ENCODE measurements at places on chromosomes 4 and X.

GRCh38 chrX:24515447-24515846 lies 50.4 kb downstream of the PDK3 start:
- DNase-seq = no peak

- peak; percentile 38 for DNase-seq
Observed at GRCh38 chrX:130878350-130879341, 24.4 kb downstream of the ENOX2 start.

DNA sequence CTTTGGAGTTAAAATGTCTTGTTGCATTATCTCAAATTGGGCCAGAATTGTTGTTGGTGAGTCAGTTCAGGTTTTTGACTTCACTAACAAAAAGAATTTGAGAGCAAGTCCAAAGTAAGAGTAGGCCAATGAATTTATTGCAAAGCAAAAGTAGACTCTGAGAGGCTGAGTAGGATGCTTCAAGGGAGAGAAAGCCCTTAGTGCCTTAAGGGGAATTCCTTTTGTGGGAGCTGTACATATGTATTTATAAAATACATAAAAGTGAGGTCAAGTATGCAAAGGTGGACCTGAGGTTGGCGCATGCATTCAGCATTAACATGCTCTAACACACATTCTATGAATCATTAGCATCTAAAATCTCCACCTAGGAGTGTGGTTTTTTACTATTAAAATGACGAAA lies 565.4 kb downstream of the GRXCR1 start:
- no peak for DNase-seq

- DNase-seq = no peak
Observed at GRCh38 chr4:74474345-74475090, 29.6 kb downstream of the AREG start.

DNA sequence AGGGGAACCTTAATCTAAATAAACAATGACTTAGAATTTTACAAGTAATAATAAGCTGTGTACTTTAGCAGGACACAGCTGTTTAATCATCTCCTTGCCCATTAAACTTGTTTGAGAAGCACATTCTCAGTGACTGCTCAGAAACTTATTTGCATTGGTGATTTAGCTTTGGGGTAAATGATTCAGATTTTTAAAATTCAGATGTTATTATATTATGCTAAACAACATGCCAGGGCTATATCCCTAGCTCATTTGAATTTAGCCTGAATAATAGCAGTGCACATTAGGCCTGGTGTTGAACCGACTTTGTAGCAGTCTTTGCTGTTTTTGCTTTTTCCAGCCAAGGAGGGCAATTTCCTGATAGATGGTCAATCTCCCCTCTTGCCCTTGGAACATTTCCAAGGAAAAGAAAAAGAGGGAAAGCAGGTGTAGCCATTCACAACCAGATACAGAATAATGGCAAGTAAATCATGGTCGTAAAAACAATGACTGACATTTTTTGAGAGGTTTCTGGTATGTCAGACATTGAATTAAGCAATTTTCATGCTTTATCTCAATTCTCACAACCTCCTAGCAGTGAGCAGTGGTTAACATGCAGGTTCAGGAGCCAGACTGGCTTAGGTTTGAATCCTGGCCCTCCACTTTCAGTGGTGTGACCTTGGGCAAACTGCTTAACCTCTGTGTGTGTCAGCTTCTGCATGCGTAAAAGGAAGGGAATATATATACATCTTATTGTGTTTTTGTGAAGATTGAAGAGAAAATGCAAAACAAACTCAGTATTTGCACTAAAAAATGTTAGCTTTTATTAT lies 16.8 kb downstream of the ARHGEF38 start:
- DNase-seq = no peak

- DNase-seq = no peak
Observed at GRCh38 chr4:43564107-43564506, 671.6 kb downstream of the GRXCR1 start.

DNA sequence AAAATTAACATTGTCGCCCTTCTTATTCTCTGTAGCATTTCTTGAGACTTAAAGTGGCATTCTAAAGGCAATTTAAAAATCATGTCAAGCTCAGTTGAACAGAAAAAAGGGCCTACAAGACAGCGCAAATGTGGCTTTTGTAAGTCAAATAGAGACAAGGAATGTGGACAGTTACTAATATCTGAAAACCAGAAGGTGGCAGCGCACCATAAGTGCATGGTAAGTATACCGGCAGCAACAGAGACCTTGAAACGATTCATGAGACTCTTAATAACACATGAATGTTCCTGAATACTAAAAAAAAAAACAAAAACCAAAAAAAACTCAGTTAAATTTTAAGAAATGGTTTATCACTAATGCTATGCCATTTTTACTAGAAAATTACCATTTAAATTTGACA lies 82.4 kb upstream of the HPRT1 start:
- peak; percentile 13 for DNase-seq

DNA sequence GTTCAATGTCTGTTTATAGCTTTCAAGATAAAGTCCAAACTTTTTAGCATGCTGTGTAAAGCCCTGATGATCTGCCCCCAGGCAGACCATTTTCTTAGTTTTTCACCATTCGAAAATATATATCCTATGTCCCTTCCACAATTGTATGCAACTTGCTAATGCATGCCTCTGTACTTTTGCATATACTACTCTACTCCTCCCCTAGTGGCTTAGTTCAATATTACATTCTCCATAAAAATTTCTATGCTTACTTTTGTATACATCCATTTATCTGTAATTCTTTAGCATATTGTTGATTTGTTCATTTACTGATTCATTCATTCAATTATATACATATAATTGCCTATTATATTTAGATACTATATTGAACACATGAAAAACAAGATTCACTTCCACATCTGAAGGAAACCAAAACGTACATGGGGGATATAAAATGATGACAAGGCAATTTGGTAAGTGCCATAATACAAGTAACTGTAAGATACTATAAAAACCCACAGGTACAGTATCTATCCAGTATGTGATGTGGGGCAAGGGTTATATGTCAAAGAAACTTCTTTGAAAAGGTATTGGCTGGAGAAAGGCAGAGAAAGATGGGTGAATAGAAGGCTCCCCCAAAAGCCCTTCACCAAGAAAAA lies 902.5 kb downstream of the FAM133A start:
- no peak for DNase-seq

- no peak for DNase-seq
Observed at GRCh38 chrX:67545893-67546495, 2.2 kb downstream of the AR start.

- DNase-seq = no peak
Observed at GRCh38 chrX:9163214-9163709, 129.3 kb upstream of the FAM9B start.

GRCh38 chr4:109648266-109648996 lies 54.8 kb downstream of the CASP6 start:
- no peak for DNase-seq

DNA sequence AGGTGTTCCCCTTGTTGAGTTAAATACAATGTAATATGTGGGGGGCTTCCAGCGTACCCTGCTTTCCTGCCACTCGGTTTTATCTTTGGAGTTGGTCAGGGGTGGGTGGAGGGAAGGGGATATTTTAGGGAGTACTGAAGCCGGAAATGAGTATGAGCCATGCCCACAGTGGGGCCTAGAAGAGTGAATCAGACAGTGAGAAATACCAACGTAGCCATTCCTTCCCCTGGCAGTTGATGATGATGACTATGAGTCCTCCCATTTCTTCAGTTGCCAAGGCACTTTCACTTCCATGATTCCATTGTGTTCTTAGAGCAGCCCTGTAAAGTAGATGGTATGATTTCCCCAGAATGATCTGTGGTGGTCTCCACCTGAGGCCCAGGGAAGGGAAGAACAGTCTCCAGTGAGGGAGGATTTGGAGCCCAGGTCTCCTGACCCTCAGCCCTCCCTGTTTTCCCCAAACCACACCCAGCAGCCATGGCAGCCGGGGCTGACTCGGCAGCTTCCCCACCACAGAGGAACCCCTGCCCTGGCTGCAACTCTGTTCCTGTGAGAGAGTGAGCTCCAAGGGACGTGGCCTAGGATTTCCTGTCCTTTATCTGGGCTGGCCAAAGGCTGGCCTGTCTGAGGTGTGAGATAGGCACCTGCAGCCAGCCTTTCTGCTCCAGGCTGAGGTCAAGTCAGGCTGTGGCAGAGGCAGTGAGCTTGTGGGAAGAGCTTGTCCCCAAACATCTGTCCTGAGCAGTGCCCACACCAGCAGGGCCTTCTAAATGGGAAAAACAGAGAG lies 52.7 kb downstream of the STARD8 start:
- DNase-seq = peak; percentile 8

- peak; percentile 2 for DNase-seq
Observed at GRCh38 chr4:57037982-57038604, 59.4 kb downstream of the POLR2B start.

DNA sequence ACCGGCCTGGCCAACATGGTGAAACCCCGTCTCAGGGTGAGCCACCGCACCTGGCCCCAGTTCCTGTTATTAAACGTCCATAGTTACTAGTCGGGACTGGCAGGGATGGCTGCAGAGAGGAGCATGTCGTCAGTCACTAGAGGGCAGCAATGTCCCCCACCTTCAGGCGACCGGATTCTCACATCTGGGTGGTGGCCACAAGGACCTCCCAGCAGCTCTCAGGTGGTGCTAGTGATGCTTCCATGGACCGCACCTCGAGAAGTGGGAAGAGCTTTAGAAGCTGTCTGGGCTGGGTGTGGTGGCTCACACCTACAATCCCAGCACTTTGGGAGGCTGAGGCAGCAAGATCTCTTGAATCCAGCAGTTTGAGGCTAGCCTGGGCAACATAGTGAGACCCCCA lies 13.3 kb upstream of the IL3RA start:
- peak; percentile 56 for DNase-seq

DNA sequence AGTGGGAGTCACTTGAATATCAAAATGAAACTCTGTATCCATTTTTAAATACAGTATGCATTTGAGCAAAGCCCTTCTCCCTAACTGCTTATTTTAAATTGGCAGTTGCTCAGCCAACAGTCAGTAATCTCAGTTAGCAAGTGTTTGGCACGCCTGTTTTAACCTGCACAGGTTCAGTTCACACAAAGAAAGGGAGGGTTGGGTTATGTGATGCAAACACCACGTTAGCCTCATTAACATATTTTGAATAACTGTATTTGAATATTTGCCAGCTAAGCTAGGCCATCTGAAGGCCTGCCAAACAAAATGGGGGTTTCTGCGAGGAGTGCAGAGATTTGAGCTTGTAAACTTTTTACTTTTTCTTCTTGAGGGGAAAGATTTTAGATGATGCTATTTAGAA lies 19.8 kb downstream of the GAB1 start:
- DNase-seq = no peak

DNA sequence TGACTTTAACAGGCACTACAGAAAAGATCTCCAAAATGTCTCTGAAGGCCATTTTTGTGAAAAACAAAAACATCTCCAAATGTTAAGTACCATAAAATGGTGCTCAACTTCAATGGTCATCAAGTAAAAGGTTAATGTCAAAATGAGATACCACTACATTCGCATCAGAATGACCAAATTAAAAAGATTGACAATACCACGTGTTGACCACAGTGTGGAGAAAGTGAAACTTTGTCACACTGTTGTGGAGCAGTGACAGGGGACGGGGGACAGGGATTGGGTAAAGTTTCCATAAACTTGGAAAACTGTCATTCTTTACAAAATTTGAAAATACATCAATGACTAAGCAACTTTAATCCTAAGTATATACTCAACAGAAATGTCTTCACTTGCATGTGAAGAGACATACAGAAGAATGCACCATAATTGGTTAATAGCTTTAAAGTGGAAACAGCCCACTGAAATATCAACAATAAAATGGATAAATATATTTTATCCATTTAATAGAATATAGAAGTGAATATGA lies 19.1 kb upstream of the CISD2 start:
- DNase-seq = no peak

DNA sequence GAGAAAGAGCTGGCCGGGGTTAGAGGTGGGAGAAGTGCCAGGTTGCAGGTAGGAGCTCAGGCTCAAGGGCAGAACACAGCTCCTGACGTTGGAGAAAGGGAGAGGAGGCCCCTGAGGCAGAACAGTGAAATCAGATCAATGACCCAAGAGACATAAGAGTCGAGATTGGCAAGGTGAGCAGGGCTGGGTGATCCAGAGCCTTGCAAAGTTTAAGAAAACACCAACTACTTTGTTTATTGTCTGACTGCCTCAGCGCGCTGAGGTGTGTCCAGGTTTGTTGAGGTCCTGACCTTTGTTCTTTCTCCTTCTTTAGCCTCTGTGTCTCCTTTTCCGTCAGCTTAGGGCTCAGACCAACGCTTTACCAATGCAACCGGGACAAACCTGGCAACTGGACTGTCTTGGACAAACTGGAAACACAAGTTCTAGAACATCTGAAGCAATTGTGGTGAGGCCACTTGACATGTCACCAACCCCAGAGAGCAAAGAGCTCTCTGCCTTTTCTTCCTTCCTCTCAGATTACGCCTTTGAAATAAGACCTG lies 28.3 kb downstream of the CHRNA9 start:
- no peak for DNase-seq

DNA sequence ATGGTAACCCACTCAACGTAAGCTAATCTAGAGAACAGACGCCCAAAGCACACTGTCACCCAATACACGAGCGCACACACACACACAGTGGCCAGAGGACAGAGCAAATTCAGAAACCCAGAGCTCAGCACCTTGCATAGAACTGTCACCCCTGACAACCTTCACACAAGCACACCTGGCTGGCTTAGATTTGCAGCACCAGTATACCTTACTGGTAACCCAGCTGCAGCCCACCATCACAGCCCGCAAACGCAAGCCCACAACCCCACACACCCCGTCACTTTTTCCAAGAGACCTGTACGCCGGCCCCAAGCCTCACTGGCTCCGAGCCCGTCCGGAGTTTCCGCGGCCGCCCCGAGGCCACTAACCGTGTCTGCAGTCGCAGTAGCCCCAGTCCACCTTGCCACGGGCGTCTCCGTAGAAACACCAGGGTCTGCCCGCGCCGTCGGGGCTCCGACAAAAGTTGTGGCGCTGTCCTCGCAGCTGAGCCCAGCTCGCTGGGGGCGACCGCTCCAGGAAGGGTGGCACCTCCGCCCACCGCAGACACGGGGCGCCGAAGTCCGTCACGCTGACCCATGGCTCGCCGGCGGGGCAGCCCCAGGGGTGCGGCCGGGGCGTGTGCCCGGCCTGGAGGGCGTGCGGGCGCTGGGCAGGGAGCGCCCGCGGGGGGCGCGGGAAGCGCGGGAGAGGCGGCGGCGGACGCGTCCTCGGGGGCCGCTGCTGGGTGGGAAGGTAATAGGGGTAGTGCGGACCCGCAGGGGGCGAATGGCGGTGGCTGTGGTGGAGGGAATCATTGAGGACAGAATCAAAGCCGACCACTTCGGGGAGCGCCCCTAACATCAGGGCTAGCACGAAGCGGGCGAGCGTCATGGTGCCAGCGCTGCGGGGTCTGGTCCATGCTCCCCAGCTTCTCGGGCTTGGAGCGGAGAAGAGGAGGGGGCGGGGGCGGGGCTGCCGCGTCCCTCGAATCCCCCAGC lies 664 bp downstream of the PRSS12 start:
- no peak for DNase-seq
